ENCODE measurements at places on chromosomes 3 and 15. TPM values are rescaled to one million over a fixed set of nuclear protein-coding genes. Genes with fewer than 3 reads are reported as not detected.

GRCh38 chr15:57619746-57620145 is 28.0 kb downstream of the MYZAP start:
- no peak for DNase-seq

DNA sequence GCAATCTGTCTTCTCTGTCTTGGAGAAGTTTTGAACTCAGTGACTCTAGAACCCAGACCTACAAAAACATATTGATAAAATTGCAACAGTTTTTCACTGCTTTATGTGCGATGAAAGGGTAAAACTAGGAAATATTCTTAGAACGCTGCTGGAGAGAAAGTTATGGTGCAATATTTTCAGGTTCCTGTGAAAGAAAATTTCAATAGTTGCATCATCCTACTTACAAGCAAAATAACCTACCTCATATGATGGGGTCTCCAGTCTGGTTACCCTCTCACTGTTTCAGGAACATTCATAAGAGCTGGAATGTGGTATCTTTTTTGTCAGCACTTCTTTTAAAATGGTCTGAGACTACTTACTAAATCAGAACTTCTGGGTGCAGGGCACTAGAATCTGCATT is 27.1 kb downstream of the GATM start:
- no peak for DNase-seq

- DNase-seq, result no peak
Measured at GRCh38 chr3:155585384-155585783, 159.5 kb downstream of the PLCH1 start.

DNA sequence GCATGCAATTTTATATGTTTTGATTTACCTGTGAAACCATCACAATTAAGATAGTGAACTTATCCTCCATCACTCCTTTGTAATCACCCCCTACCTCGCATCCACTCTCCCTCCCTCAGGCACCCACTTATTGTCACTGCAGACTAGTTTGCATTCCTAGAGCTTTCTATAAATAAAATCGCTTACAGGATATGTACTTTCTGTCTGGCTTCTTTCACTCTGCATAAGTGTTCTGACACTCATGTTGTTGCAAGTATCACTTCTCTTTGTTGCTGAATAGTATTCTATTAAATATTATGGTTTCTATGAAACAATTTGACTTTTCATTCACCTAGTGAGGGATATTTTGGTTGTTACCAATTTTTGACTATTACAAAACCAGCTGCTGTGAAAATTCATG is 139.3 kb downstream of the RSRC1 start:
- DNase-seq, result no peak

- DNase-seq, result no peak
Measured at GRCh38 chr3:43748179-43748578, 57.4 kb downstream of the ABHD5 start.

GRCh38 chr15:49918121-49918520 is 200.9 kb downstream of the ATP8B4 start:
- DNase-seq, result no peak

GRCh38 chr3:102169915-102170479 is 264.8 kb upstream of the ZPLD1 start:
- no peak for DNase-seq

GRCh38 chr15:101324524-101325177 is 29.6 kb upstream of the SNRPA1 start:
- DNase-seq, result no peak

GRCh38 chr3:87320756-87321626 is 44.6 kb upstream of the POU1F1 start:
- no peak for DNase-seq

CRYGS gene
- polyA plus RNA-seq, result 10.8 TPM

LRRC2 gene
- 0.47 TPM for polyA plus RNA-seq

UNC13C gene
- 16.0 TPM for polyA plus RNA-seq

NR2E3 gene
- 0.60 TPM for polyA plus RNA-seq

STAB1 gene
- 40.9 TPM for polyA plus RNA-seq

MYH15 gene
- polyA plus RNA-seq, result 0.31 TPM
